Activated naive CD4-positive, alpha-beta T cell (primary cell): ENCODE measurements at places on chromosomes 12 and 14.

DNA sequence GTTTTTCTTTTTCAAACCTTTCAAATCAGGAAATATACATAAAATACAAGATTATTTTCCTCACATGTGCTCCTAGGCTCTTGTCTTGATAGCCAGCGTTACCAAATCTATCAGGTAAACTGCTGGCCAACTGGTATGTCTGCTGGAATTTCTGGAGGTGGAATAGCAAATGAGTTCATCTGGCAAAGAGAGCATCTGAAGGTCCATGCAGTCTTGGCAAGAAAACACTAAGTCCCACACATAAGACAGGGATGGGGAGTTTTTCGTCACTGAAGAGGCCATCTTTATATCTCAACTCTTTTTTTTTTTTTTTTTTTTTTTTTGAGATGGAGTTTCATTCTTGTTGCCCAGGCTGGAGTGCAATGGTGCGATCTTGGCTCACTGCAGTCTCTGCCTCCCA, 60.1 kb downstream of the DERA start:
- no peak for DNase-seq

DNA sequence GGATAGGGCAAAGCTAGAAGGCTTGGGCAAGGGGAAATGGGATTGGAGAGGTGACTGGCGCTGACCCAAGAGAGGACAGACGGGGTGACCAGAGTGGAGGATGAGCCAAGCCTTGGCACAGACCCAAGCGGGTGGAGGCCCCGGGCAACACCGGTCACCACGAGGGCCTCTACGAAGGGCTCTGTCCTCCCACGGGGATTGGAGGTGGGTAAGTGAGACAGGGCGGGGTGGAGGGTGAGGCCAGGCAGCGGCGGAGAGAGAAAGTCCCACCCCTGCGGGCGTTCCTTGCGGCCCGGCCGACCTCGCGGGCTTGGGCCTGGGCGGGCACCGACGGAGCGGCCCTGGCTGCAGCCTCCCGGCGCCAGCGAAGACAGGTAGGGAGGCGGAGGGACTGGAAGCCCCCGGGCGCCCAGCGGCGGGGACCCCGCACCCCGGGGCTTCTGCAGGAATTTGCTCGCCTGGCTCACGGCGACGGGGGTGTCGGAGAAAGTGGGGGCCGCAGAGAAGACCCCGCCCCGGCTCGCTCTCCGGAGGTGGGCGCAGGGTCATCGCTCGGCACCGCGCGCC, at the start of gene PAPLN:
Gene PAPLN, plus strand, starts transcription at position 288 of the 567 bp plus-strand sequence. CDS start 2,273 bp downstream, outside the sequence.
- no peak for DNase-seq

DNA sequence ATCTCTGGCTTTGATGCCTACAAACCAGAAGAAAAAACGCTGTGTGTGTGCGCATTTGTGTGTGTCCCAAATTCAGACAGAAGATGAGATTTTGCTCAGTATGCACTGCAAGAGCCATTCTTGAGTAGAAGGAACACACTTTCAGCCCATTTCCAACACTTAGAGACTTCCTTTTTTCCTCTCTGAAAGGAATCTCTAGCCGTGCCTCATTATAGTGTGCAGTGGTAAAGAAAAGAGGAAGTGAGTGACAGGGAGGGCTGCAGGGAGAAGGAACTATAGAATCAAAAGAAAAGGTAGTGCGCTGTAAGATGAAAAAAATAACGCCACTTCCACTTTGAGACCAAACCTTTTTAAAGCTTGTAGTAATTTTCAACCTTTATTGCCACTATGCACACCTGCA, 1400.9 kb upstream of the FLRT2 start:
- no peak for DNase-seq

- no peak for DNase-seq
Observed at GRCh38 chr12:4979737-4980136, 63.9 kb upstream of the KCNA5 start.

- no peak for DNase-seq
Observed at GRCh38 chr12:53048033-53048779, 1.7 kb upstream of the TNS2 start.

DNA sequence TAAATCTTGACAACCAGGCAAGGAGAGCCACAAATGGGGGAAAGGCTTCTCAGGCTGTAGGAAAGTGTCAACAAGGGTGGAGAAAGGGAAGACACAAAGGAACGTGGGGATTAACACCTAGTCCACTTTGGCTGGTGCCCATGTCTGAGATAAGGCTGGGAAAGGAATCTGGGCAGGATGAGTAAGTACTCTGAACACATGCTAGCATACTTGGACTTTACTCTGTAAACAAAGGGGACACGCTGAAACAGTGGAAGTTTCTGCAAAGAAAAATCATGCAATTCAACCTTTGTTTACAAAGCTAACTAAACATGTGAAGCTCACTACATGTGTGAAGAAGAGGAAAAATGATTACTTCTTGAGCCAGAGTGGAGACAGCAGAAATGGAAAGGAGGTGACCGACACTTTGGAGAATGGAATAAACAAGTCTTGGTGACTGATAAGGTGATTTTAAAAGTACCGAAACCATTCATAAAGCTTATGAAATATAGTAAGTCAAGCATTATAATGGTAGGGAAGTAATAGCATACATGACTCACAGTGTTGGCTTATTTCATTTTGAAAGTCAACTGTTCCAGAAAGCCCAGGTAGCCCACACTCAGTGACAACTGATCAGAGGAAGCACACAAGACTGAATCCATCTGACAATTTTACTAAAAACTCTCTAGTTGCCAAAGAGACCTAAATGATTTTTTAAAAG, 13.2 kb downstream of the CPNE8 start:
- no peak for DNase-seq

DNA sequence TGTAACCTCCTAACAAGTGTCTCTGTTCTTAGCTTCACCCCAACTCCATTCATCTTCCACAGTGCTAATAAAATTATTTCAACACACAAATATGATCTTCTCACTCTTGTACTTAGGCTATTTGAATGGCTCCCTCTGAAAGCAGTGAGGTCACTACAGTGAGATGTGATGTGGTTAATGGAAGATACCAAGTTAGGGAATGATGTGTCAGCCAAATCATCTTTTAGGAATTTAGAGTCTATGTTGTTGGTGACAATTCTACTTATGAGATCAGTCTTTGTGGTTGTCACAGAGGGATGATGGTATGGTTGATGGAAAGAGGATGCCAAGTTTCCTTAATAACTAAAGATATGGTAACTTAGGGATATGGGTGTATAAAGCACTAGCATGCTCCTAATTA, 57.6 kb downstream of the POLR3B start:
- no peak for DNase-seq

- DNase-seq, result no peak
Observed at GRCh38 chr12:3544296-3544965, 53.4 kb downstream of the PRMT8 start.

DNA sequence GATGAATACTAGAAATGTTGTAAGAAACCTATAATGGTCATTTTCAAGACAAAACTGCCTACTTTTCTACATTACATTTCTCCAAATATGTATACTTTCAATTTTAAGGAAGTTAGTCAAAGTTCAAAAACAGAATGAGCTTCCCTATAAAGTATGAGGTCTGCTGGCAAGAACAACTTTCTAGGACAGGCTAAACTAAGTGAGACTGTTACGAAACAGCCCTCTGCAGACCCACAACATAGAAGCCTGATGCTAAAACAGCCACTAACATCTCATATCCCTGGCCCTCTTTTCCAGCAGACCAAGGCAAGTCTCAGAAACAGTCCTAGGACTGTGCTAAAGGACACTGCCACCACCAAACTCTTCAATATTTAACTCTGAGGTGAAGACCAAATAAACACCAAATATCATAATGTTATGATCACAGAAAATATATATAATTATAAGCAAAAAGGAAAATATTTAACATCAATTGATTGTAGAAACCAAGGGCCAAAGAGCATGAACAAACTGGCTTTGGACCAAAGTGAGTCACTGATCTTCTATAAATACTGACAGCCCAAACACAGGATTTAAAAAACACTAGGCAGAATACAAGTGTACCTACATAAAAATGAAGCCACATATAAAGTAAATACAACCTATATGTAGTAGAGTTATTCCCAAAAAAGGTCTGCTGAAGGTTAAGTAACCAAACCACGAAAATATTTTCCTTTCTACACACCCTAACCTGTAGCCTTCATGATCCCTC, 27.7 kb downstream of the PPP4R3A start:
- DNase-seq, result no peak

- no peak for DNase-seq
Observed at GRCh38 chr14:102272392-102272791, 32.6 kb downstream of the MOK start.

- DNase-seq, result no peak
Observed at GRCh38 chr14:93005135-93005813, 82.3 kb downstream of the CHGA start.

- DNase-seq, result no peak
Observed at GRCh38 chr12:86860776-86861175, 604.6 kb upstream of the MGAT4C start.

DNA sequence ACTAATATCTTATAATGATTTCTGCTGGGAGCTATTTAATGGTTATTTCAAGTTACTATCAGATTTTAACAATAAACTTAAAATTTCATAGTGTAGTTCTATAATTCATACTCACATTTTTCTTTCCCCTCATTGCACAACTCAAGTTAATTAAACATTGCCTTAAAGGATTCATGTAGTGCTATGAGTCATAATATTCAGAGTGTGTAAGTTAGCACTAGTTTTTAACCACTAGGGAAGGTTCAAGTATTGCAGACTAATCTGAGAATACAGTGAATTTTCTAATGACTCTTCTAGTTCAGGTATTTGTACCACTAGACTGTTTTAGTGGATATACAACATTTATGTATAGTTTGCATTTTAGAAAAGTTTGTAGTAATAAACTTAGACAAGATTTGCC, 49.9 kb downstream of the FOXA1 start:
- DNase-seq, result no peak

- no peak for DNase-seq
Observed at GRCh38 chr14:103848175-103849077, 1.1 kb upstream of the PPP1R13B start.

DNA sequence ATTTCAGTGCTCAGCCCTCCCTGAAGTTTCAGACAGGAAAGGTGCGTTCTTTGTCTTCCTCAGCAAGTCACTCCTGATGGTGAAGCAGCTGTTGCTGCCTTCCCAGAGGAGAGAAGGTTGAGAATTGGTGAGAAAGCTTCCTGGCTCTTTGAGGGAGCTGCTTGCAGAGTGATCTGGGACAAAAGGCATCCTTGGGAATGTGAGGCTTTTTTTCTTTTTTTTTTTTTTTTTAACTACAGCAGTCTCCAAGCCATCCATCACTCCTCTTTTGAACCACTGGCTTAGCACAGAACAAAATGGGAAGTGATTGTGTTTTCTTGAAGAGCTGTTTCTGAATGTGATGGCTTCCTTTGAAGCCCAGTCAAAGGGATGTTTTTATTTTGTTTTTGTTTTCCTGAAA, 120.4 kb upstream of the LRIG3 start:
- no peak for DNase-seq

GRCh38 chr14:87628129-87628528, 364.9 kb downstream of the GALC start:
- no peak for DNase-seq

DNA sequence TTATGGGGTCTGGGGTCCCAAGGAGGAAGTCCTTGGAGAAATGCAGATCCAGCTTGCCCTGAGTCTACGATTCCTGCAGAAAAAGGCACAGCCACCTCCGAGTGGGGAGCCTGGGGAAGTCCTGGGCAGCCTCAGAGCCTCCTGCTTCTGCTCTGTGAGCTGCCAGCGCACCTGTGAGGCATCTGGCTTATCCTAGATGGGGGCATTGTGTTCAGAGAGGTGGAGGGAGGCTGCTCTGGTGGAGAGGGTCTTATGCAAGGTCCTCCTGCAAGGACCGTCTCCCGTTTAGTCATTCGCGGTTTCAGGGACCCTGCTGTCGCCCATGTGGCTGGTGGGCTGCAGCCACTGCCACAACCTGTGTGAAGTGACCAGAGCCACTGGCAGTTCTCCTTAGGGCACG, 53.0 kb upstream of the PRMT8 start:
- DNase-seq, result no peak

- DNase-seq, result no peak
Observed at GRCh38 chr14:69657950-69658355, 46.6 kb downstream of the SUSD6 start.

DNA sequence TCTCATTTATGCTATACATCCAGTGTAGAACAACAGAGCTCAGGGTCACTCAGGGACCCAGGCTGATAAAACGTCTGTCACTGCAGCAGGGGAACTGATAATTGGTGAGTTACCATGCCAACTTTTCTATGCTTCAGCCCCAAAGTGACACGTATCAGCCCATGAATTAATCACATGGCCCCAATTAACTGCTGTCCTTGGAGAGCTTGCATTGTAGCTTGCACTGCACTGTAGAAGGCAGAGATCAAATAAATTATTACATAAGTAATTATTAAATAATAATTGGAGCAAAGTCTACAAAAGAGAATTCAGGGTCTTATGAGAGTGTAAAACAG, 144.6 kb downstream of the SUDS3 start:
- DNase-seq, result no peak
